ENCODE measurements at places on chromosomes 1 and 21.

DNA sequence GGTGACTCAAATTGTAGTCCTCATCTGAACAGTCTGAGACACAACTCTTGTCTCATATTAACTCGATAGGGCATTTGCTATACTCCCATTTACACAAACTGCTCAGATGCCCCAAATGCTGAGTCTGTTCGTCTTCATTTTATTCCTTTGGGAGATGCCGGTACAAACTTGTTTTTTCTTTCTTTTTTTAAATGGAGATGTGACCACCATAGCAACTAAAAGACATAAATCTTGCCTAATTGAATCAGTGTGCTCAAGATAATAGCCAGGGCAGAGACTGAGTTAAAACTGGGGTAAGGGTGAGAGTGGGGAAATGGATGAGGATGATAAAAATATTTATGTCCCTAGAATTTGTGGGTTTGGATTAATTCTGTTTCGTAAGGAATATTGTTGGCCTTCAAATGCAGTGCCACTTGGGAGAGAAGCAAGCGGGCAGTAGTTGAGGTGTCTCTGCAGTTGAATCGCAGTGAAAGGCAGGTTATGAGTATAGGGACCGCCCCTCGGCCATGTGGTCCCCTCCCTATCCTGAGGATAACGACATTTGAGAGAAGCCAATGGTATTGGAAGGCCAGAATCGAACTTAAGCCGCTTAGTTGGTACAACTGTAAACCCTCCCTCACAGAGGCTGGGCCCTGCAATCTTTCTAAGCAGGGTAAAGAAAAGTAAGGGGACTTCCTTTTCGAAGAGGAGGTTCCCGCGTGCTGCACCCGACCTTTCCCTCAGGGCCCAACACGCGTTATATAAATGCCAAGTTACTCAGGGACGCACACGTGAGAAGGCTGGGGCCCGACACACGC is 859 bp upstream of the LRRC8B start:
- DNase-seq = peak; percentile 72

DNA sequence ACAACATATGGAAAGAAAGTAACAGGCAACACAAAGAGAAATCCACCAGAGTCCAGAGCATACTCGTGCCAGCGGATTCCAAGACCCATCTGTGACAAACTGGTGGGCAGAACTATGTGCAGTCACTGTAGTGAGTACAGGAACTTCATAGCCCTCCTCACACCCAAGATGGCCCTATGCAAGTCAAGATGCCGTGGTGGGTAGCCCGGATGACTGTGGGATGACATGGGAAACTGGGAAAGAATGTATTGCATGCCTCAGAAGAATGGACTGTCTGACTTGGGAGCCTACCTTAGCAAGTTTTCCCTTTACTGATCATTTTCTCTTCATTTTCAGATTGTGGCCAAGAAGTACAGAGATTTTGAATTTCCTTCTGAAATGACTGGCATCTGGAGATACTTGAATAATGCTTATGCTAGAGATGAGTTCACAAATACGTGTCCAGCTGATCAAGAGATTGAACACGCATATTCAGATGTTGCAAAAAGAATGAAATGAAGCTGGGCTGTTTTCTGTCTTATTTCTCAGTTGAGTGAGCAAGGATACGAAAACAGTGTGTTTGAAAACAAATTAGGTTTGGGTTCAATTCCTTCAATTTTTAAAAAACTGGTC is 47.3 kb downstream of the CLIC6 start:
- no peak for DNase-seq

GRCh38 chr1:151568626-151569088 is 28.5 kb downstream of the TUFT1 start:
- no peak for DNase-seq

- DNase-seq = no peak
Measured at GRCh38 chr1:111052246-111052645, 87.6 kb downstream of the DRAM2 start.

DNA sequence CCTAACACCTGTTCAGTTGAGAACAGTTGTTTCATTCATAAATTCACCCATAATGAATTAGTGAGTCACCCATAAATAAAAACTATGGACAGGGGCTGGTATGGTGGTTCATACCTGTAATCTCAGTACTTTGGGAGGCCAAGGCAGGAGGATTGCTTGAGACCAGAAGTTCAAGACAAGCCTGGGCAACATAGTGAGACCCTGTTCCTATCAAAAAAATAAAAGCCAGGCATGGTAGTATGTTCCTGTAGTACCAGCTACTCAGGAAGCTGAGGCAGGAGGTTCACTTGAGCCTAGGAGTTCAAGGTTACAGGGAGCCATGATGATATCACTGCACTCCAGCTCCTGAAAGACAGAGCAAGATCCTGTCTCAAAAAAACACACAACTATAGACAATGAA is 79.0 kb downstream of the GTF2B start:
- DNase-seq = no peak

Measured in stimulated activated naive CD8-positive, alpha-beta T cell treated with anti-CD3 and anti-CD28 coated beads, Interleukin-15, Interleukin-2, amounts not matched to agents 100 U/mL and 50 U/mL, for 24 hours (primary cell).